Activated CD4-positive, alpha-beta T cell treated with anti-CD3 and anti-CD28 coated beads for 1 hour (primary cell): ENCODE measurements at places on chromosomes 1 and 21.

- DNase-seq = no peak
Observed at GRCh38 chr1:89254658-89255287, 17.9 kb downstream of the GBP5 start.

DNA sequence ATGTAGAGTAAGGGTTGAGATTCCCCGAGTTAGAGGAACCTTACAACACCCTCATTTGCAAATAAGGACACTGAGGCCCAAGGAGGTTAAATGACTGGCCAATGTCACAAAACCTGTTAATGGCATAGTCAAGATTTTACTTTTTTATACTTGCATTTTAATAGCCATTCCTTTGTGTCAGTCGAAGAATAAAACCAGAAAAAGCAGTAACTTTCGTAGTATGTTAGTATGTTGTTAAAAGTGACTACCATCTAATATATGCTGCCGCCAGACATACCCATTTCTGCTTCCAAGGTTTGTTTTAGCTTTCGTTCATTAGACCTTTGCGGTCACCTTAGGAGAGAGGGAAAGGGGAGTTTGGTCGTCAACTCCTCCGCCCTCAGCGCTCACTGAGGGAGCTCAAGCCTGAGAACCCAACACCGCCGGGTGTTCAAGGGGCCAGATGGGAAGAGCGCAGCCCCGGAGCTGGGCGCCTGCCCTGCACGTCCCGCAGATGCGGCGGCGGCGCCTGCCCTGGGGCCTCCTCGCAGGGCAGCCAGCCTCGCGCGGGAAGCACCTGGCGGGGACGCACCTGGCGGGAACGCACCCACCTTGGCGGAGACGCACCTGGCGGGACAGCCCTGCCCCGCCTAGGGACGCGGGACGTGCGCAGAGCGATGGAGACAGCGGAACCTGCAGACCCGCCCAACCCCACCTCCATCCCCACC is 466 bp downstream of the VPS26C start:
- no peak for DNase-seq

DNA sequence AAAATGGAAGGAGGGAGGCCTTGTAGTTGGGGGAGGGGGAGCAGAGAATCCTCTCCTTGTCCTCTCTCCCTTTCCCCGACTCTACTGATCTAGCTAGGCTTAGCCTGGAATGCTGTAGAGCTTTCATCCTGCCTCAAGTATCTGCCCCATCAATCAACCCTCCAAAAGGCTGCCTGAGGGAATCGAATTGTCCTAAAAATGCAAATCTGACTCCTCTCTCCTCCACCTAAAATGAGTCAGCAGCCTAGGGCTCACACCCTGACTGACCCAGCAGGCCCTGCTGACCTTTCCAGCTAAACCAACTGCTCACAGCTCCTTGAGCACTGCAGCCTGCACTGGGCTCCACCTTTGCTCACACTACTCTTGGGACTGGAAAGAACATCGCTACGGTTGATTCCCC is 2.8 kb downstream of the HPDL start:
- DNase-seq = no peak

DNA sequence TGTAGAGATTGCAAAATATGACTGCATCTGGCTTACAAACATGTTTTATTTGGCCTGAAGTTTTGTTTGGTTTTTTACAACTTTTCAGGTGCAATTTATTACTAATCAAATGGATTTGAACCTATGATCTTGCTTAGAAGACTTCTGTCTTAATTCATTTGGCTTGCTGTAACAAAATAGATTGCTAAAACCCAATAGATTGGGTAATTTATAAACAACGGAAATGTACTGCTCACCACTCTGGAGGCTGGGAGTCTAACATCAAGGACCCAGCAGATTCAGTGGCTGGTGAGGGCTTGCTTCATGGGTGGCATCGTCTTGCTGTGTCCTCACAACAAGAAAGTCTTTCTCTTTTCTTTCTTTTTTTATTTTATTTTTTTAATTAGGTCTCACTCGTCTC is 72.9 kb downstream of the LBR start:
- no peak for DNase-seq

- DNase-seq = no peak
Observed at GRCh38 chr21:42653231-42654061, at the start of gene PDE9A. Gene PDE9A, plus strand, starts transcription at chr21:42653621. Its CDS starts 194 bp downstream, at chr21:42653815.

GRCh38 chr1:247373721-247374141 is 42.1 kb upstream of the ZNF496 start:
- DNase-seq = peak; percentile 41

- no peak for DNase-seq
Observed at GRCh38 chr1:22625262-22625925, 11.0 kb upstream of the C1QA start.

GRCh38 chr1:47554901-47555300 is 117.1 kb downstream of the FOXD2 start:
- DNase-seq = no peak

DNA sequence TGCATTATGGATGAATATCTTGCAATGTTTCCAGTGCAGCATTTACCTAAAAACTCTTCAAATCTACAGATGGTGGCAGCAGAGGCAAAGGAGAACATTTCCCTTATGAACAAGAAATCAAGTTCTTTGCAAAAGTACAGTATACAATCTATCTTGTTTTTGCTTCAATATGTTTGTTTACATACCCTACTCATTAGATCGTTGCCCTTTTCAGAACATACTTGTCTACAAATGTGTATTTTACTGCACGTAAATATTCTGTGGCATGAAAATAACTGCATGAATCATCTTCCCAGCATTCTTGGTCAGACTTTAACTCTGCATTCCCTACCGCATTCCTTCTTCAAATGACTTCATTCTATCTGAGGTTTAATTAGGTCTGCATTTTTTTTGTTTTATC is 212.7 kb downstream of the ZP4 start:
- DNase-seq = no peak

GRCh38 chr1:224116131-224116530 is 2.2 kb downstream of the FBXO28 start:
- DNase-seq = no peak

GRCh38 chr21:42654179-42654912 is 925 bp downstream of the PDE9A start:
- DNase-seq = no peak

DNA sequence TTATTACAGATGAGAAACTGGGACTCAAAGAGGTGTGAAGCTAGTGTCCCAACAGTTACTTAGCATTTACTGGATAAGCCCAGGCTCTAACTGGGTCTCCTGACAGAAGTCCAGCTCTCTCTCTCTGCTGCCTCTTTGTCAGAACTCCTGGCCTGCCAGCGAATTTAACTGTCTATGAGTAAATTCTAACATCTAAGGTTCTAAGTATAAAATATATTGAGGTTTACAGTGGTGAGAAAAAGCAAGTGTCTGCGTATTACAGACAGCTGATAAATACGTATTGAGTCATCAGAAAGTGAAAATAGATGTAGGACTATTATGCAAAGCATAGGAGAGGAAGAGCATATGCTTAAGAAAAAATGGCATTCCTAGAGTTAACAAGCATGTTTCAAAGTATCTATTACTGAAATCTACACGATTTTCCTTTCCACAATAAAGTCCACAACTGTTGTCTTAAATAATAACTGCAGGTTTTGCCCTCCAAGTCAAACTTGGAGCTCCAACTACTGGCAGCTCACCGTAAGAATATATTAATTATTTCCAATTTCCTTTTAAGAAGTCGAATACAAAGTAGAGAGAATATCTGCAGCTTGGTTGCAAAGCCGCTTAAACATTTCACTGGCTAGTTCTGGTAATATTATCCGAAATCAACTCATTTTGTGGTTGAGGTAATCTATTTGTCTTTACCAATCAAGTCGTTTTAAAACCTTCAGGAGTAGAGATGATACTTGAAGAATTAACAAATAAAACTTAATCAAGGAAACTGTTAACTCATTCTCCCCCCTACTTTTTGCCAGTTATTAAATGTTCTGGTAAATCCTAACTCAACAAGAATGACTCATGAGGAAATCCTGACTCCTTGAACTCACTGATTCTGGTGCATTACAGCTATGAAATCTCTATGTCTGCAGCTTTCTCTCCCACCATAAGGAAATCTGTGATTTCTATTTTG is 1.4 kb upstream of the RGS2 start:
- DNase-seq = no peak

GRCh38 chr21:43782431-43783097 is 6.5 kb upstream of the CSTB start:
- DNase-seq = no peak

- no peak for DNase-seq
Observed at GRCh38 chr1:117653732-117654492, 48.1 kb downstream of the TENT5C start.

DNA sequence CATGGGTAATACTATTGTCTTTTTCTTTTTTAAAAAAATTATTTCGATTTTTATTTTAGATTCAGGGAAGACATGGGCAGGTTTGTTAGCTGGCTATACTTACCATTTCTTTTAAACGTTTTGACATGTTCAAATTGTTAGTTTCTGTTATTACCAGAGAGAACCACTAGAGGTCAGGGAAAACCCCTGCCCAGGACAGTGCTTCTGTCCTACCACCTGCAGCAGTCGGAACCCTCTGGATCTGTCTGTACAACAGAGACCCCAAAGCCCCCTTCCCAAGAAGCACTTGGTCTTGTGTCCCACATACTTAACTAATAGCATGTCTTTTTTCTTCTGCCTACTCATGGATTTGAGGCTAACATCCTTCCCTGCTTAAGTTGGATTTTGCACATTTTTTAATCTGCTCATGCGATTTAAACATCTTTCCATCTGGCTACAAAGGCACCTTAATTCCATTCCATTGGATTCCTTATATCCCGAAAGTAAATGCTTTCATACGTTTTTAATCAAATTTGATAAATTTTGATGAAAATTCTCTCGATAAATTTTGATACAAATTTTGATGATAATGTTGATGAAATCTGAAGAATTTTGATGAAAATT is 10.0 kb upstream of the C1orf115 start:
- DNase-seq = no peak

DNA sequence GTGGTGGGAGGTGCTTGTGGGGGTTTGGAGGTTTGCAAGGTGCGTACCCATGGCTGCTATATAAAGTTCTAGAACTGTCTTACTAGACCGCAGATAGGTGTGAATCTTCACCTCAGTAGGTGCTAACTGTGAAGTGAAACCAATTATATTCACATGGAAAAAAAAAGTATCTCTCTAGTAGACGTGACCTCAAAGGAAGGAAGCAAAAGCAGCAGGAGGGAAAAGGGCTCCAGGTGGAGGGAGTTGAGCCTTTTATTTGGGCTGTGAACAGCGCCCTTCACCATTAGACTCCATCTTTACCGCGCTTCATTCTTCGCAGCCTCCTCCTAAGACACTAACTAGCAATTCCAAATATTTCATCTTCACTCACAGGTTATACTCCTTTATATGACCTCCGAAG is 129.8 kb downstream of the TBX19 start:
- no peak for DNase-seq

DNA sequence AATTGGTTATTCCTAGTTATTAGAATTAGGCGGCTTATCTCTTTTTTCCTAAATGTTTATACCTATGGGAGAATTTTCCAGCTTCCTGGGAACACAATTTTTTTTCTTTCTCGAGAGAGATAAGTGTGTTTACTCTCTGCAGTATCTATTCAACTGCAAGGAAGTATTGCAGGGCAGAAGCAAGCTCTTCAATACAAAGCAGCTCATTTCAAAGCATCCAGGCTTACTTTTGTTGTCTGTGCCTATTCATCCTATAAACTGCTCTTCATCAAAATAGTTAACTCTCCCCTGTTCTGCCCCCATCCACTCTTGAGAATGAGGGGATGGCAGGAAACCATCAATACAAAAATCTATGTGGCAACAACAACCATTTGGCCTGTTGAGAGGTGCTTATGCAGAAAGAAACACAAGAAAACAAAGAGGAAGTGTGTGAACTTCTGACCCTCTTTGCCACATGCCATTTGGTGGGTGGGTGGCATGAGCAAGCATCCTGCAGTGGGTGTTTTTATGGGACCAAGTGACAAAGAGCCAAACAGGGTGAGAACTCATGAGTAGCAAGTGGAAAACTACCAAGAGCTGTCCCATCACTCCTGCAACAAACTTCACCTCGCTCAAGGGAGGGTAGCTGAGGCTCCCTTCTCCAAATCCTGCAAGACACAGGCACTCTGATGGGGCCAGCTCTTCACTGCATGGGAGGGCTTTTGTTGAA is 50.6 kb upstream of the MRPS6 start:
- no peak for DNase-seq

DNA sequence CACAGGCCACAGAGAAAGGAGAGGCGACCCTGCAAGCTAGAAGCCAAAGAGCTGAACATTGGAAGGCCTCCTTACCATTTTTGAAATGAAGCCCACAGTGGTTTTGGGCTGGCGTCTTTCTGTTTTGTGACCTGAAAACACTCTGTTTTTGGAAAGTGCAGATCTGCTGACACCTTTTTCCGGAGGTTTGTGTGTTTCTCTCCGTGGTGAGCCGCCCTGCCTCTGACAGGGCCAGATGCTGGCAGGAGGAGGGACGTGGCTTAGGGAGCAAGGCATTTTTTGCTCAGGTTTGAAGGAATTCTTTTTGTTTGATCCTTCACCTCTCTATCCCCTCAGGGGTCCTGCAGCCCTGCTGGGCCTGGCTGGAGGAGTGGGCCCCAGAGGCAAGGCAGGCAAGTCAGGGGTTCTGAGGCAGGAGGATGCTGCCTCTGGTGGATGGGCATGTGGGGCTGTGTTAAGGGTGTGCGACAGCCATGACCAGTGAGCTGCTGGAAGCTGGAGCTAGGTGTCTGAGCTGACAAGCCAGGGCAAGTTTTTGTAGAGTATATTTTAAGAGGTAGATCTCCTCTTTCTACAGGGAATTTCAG is 133.8 kb downstream of the CAMTA1 start:
- DNase-seq = no peak

- no peak for DNase-seq
Observed at GRCh38 chr1:93653656-93654055, 28.0 kb downstream of the BCAR3 start.

DNA sequence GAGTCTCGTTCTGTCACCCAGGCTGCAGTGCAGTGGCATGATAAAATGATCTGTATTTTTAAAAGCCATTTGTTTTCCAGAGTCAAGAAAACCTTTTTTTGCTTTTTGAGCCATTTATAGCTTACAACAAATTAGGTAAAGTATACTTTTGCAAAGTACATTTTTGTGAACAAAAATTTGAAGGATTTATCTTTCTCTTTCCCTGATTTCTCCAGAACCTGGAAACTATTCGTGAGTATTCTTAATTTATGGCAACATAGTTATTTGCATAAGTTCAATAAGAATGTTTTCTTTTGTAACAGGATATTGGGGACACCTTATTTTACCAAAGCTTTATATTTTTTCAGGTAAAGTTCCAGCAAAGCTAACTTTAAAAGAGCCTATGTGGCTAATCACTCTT is 37.4 kb upstream of the SLC35F3 start:
- DNase-seq = no peak

DNA sequence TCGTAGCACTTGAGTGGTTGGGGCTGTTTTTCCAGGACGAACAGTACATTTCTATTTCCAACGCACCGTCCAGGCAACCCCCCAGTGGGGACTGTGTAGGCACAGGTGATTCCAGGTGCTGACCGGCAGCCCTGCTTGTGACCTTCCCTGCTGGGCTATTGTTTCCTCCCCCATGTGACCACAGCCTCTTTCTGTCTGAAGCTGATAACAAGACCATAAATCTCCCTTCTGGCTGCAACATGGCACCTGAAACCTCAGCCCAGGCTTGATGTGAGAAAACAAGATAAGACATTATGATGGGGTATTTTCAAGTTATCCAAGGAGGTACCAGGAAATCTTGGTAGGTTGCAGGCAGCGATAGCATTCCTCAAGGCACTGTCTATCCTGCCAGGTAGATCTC is 48.2 kb downstream of the HLX start:
- DNase-seq = no peak

- DNase-seq = no peak
Observed at GRCh38 chr1:171754971-171755370, 13.1 kb upstream of the VAMP4 start.
